ENCODE measurements at places on chromosomes 2 and 18. TPM values are rescaled to one million over a fixed set of nuclear protein-coding genes. Genes with fewer than 3 reads are reported as not detected.

GRCh38 chr2:105324101-105324500, 5.4 kb downstream of the TGFBRAP1 start:
- no peak for DNase-seq

GRCh38 chr18:63464434-63464833, 12.3 kb upstream of the SERPINB5 start:
- DNase-seq: no peak

DNA sequence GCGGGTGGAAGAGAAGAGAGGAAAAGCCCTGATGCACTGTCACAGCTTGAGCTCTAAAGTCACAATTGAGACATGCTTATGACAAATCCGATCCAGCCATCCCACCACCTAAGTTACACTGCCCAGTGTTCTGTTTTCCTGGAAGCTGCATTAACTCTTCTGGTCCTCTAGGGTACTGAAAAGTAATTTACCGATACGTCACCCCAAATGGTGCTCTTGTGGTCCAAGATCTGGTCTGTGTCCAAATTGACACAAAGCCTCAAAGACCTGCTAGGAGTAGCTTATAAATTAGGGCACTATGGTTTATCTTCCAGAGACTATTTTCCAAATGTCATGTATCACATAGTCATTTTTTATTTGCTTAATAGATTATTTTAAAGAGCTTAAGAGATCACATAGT, 186.7 kb upstream of the ETAA1 start:
- DNase-seq: no peak

GRCh38 chr2:158999458-158999857, 31.0 kb downstream of the TANC1 start:
- DNase-seq: no peak

GRCh38 chr18:33817096-33817495, 239.1 kb downstream of the ASXL3 start:
- no peak for DNase-seq

DNA sequence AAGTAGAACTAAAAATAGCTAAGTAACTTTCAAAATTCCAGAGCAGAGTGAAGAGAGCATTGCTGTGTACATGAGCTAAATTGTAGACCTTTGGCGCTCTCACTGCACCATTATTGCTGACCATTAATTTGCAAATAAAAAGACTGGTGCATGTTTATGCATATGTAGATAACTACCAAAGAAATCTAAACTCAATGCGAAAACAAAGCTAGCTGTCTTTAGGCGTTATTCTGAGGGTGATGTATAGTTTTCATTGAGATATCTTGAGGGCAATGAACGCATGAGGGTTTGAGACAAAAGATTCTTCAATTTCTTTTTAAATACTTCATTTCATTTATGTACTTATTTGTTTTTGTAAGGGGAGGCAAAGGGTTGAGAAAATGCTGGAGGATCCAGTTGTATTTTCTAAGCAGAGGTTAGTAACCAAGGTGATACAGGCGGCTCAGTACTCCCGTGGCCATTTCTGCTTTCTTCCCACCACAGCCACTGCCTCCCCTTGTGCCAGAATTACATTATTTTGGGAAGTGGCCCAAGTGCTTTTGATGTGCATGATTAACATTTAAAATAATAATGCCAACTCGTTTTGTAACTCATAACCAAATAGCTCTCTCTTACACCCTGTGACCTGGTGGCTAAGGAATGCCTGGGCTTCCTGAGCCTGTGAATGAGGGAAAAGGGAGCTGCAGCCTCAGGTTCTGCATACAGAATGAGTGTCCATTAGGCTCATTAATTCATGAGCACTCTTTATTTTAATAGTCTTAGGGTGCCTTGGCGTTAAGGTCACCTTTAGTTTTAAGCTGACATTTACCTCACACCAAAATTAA, 797.8 kb upstream of the GYPC start:
- no peak for DNase-seq

- no peak for DNase-seq
These were observed 1.7 kb downstream of the TUBB6 start for GRCh38 chr18:12309683-12310198.

DNA sequence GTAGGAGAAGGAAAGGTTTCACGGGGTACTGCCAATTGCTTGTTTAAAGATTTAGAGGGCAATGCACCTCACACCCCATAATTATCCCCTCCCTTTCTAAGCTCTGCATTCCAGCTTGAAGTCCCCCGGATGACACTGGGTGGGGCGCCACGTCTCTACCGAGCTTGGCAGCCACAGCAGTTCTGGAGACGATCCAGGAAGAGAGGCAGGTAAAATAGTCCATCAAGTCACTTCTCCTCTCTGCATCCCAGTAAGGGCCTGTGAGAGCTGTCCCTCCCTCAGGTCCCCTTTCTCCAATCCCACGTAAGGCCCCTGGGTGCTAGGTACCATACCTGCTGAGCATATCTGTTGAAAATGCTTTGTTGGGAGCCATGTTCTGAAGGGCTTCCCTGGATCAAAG, 65.7 kb downstream of the CAPN13 start:
- DNase-seq: no peak

- DNase-seq: no peak
These were observed 4.6 kb downstream of the MRPL33 start for GRCh38 chr2:27776097-27776496.

DNA sequence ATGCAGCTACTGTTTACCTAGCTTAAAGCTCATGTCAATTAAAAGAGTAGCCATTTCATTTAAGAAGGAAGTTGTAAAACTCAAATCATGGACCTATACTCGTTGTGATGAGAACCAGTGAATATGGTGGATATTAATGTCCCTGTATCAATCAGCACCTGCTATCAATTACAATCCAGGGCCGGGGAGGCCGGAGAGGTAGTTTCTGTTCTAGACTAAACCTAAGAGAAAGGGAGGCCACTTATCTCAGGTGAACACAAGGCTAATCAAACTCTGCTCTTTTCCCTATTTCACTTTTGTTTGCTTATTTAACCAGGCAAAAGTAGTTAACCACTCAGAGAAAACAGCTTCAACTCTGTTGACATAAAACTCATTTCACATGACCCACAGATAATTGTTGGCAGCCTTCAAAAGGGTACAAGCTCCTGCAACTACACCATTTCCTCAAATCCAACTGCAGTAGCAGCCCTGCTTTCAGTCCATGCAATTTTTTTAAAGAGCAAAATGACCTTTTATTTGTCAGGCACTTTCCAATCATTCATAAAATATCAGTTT, 27.8 kb upstream of the SLC9A2 start:
- DNase-seq: no peak

DNA sequence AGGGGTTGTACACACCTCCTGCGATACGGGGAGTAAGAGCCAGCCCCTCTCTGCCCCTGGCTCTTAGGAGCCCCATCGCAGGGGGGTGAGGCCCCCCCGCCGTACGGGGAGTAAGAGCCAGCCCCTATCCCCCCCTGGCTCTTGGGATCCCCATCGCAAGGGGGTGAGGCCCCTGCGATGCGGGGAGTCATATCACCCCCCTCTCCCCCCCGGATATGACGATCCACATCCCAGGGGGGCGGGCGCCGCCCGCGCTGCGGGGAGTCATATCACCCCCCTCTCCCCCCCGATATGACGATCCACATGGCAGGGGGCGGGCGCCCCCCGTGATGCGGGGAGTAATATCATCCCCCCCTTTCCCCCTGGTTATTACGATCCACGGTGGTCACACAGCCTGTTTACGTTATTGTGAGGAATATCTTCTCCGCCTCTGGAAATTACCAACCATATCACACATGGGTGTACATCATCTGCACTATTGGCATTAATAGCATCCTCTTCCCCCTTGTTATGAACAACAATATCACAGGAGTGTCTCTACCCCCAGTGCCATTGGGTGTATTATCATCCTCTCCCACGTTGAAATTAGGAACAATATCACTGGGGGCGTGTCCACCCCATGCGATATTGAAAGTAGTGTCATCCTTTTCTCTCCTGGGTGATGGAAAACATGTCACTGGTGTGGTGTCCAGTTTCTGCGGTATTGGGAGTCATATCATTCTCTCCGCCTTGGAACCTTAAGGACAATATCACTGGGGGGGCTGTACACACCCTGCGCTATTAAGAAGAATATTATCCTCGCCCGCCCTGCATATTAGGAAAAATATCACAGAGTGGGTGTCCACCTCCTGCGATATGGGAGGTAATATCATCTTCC, 24.7 kb upstream of the NAGK start:
- no peak for DNase-seq

GRCh38 chr2:70767079-70767698, 811 bp downstream of the ADD2 start:
- DNase-seq: no peak

DNA sequence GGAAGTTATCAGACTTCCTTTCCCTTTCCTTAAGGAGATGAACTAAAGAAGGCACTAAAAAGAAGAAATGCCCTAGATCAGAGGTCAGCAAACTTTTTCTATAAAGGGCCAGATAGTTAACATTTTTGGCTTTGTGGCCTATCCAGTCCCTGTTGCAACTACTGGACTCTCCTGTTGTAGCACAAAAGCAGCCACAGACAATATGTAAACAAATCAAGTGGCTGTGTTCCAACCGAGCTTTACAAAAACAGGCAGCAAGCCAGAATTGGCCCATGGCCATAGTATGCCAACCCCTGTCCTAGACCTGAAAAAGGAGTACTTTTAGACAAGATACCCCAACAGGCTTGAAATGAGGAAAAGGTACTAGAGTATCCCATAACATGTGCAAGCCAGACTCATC, 10.9 kb downstream of the NHEJ1 start:
- no peak for DNase-seq

CNRIP1 gene
- 28.8 TPM for polyA plus RNA-seq

TXNDC2 gene
- not detected for polyA plus RNA-seq

ZRANB3 gene
- 6.1 TPM for polyA plus RNA-seq

VWC2L gene
- polyA plus RNA-seq: not detected

DGUOK gene
- polyA plus RNA-seq: 42.6 TPM

SERPINB4 gene
- 3.9 TPM for polyA plus RNA-seq

Data from muscle of back (tissue), 13 donors.